Fibroblast of villous mesenchyme (primary cell): ENCODE measurements at places on chromosomes 4 and X. TPM values are rescaled to one million over a fixed set of nuclear protein-coding genes. Genes with fewer than 3 reads are reported as not detected.

AFF2 gene
- 0.32 TPM in 1 of 2 replicates, not detected in the other for total RNA-seq

CCDC110 gene
- 0.32 and 0.43 TPM in 2 replicates for total RNA-seq

SHROOM3 gene
- 27.6 and 40.9 TPM in 2 replicates for total RNA-seq

SLC25A53 gene
- total RNA-seq, result 5.6 and 5.8 TPM in 2 replicates

DNA sequence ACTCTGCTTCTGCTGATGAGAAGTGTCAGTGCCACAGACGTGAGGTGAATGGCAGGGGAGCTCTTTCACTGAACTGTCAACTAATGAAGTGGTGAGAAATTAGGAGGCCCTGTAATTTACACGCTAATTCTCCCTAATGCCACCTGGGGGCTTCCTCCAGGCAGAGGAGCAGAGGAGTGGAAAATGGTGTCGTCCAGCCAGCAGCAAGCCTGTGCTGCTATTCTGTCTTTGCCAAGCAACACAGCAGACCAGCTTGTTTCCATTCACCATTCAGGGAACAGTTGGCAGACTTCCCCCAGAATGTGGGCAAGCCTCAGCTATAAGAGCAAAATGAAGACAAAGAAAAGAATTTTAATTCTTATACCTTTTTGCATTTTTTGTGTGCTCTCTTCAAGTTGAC, 245.2 kb upstream of the TET2 start:
- no peak for DNase-seq

GRCh38 chrX:39721566-39722279, 376.0 kb downstream of the BCOR start:
- peak; percentile 11 for DNase-seq

- peak; percentile 53 for DNase-seq
These were observed 120.2 kb downstream of the BMPR1B start for GRCh38 chr4:94877973-94878372.

GRCh38 chr4:182231080-182231479, 12.1 kb upstream of the TENM3 start:
- no peak for DNase-seq

GRCh38 chr4:146335763-146336409, 121.5 kb downstream of the REELD1 start:
- no peak for DNase-seq

DNA sequence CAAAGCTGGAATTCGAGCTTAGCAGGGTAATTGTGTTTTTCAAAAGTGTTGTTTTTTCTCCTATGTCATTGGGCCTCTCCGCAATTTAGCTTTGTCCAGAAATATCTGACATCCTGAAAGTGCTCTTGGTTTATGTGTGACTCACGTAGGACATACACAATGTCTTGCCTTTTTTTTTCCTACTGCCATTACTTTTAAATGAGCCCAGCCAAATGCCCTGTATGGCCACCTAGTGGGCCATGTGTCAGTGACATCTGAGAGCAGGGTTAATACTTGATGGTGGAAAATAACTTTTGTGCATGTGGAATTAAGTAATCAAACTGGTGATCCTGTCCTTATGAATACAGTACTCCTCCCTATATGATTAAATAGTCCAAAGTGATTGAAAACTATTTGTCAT, 1411.1 kb upstream of the TENM3 start:
- no peak for DNase-seq

GRCh38 chr4:189815404-189816192, 125.1 kb upstream of the FRG1 start:
- no peak for DNase-seq

DNA sequence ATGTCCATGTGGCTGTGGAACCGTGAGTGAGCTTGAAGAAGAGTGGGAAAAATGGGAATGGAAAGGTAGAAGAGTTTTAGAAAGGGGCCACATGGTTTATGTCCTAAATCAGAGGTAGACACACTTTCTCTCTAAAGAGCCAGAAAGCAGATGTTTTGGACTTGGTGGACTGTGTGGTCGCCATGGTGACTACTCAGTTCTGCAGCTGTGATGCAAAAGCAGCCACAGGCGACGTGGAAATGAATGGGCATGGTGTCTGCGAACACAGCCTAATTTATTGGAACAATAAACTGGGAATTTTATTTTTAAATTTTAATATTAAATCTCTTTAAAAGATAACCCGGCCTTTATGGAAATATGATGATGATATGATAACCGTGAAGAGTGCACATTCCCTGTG, 386.0 kb upstream of the FAT1 start:
- DNase-seq, result no peak

DNA sequence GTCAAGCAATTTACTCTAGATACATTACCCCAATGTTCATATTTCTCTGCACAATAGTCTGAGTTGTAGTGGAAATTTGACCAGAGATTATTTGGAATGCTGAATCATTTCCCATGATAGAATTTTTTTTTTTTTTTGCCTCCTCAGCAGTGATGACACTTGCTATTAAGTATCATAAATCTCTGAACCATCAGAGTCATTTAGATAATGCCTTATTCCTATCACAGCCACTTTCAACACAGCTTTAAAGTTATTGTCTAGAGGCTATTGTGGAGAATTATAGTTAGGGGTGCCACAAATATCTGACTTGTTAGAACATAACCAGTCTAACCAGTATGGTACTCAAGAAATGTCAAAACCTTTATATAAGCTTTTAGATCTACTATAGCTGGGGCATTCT, 79.8 kb downstream of the LCORL start:
- no peak for DNase-seq

- no peak for DNase-seq
These were observed 28.2 kb downstream of the TMEM154 start for GRCh38 chr4:152651473-152652060.

- peak; percentile 63 for DNase-seq
These were observed 178.1 kb downstream of the MAML3 start for GRCh38 chr4:139975830-139976272.

DNA sequence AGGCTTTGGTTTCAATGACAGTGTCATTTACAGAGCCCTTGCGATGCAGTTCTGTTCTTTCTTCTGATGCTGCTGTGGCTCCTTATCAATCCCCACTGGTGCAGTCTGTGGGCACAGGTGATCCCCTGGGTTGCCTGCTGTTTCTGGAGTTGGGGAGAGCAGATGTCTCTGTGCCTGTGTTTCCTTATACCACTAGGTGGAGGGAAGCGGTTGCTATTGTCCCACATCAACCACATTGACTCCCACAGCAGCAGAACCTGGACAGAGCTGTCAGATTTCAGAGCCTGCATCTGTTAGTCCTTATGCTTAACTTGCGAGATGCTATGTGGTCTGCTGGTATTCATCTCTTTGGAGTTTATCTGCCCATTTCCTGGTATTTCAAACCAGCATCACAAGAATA, 57.7 kb downstream of the NEIL3 start:
- no peak for DNase-seq

GRCh38 chr4:135976860-135977259, 1555.4 kb downstream of the PCDH18 start:
- DNase-seq, result no peak

- peak; percentile 3 for DNase-seq
These were observed 905 bp downstream of the NSUN7 start for GRCh38 chr4:40750461-40751258.

DNA sequence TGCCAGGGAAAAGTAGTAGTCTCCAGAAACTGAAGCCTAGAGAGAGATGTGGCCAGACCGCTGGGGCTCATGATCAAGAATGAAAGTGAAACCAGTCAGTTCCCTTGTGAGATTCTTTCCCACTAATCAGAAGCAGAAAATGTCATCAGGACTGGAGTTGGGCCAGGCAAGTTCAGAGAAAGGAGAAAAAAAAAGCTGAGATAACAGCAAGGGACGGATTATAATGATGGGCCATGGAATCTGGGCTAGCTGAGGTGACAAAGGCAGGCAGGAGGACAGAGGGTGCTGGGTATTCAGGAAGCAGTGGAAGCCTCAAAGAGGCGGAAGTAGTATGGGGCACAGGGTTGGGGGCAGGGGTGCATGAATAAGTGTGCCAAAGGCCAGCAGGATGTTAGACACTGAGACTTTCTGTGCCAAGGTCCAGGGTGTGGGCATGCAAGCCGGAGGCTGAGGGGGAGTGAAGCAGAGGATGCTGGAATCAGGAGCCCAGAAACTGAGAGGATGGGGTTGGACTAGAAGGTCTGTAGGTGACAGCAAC, 2.5 kb downstream of the CXorf38 start:
- peak; percentile 82 for DNase-seq
